Fibroblast of mammary gland (primary cell): ENCODE measurements at places on chromosomes 16 and 17.
A peak's percentile ranks its signal among the peaks of the same experiment; 100 is the strongest.

DNA sequence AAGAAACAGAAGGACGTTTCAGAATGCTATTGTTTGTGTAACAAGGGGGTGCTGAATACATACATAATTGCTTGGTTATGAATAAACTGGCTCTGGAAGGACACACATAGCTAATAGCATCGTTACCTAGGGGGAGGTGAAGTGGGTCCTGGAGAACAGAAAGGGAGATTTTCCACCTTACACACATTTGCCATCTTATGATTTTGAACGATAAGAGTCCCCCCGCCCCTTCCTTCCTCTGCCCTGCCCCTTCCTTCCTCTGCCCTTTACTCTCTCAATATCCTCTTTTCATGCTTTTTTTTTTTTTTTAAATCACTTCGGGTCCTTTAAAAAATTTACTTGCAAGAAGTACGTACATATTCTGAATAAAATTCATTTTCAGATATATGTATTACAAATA is 902 bp upstream of the DHRS7B start:
- DNase-seq: no peak

DNA sequence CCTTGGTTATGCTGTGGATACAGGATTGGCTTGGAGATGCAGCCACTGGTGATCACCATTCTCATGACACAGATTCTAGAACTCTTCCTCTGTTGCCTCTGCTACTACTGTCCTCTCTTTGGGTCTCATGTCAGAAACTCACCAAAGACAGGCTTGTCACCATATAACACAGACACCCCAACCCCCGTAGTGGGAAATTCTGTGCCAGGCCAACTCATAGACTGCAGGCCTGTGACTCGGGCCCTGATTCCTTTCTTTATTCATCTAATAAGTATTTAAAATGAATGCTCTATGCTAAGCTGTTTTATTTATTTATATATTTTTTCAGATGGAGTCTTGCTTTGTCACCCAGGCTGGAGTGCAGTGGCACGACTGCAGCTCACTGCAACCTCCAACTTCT is 9.5 kb downstream of the CYB5D2 start:
- DNase-seq: peak; percentile 73

DNA sequence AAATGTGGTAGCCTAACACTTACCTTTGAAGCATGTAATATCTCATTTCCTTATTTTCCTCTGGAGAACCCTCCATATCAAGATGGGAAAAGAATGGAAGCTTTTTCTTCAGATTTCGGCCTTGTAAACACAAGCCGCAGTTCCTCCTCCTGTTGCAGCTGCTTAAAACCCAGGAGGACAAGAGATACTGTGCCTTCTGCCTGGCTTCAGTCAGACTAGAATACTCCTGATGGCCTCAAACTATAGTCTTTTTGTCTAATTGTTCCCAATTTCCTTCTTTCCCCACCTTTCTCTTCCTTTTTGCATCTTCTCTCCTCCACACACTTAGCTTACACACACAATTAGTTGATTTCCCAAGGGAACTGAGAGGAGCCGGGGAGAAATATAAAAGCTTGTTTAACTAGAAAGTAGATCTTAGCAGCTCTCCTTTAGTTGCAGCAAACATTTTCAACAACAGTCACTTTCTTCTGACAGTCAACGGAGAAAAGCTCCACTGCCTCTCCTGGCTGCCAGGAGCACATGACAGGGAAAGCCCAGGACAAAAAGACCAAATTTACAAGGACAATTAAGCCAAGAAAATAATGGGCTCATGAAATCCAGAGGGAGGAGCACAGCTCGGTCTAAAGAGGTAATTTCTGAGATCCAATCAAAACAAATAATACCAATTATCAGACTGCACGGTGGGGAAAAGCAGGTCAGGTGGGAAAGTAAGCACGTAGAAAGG is 76.4 kb upstream of the C17orf78 start:
- peak; percentile 19 for DNase-seq

DNA sequence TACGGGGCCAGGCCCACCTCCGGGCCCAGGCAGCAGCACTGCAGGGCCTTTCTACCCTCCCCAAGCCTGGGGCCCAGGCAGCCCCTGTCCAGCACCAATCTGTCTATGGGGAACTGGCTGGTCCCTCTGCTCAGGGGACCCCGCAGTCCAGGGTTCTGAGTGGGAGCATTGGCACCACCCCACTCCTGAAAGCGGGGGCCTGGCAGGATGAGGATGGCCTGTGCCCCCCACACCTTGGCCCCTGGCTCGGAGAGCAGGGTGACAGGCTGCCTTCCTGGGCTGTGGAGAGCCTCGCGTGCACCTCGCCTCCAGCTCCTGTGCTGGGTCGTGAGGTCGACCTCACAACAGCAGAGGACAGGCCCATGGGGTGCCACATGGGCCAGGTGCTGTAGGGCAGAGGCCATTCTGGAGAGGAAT is 1.4 kb downstream of the NPB start:
- no peak for DNase-seq

DNA sequence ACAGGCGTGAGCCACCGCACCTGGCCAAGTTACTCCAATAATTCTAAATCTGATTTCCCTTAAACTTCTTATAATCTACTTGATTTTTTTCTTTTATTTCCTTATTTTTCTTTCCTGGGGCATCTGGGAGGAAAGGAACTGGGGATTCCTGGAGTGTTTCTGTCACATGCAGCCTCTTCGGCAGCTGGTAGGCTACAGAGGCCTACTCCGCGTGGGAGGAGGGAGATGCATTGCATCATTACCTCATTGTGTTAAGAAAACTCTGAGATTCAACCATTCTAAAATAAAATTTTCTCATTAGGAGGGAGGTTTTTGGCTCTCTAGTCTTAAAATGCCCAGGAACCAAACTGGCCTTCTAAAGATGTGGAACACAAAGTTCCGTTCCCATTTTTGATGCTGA is 64.0 kb downstream of the SOX9 start:
- peak; percentile 22 for DNase-seq

- no peak for DNase-seq
Measured at GRCh38 chr16:16118337-16118736, 105.0 kb downstream of the ABCC6 start.

GRCh38 chr16:22358000-22358399 is 16.4 kb downstream of the CDR2 start:
- DNase-seq: no peak

- DNase-seq: no peak
Measured at GRCh38 chr16:72909196-72909595, 138.7 kb downstream of the ZFHX3 start.

- DNase-seq: no peak
Measured at GRCh38 chr17:9266031-9266680, 244.8 kb downstream of the NTN1 start.
